T follicular helper cell (primary cell): ENCODE measurements at places on chromosomes 16 and 17.
A peak's percentile ranks its signal among the peaks of the same experiment; 100 is the strongest.

DNA sequence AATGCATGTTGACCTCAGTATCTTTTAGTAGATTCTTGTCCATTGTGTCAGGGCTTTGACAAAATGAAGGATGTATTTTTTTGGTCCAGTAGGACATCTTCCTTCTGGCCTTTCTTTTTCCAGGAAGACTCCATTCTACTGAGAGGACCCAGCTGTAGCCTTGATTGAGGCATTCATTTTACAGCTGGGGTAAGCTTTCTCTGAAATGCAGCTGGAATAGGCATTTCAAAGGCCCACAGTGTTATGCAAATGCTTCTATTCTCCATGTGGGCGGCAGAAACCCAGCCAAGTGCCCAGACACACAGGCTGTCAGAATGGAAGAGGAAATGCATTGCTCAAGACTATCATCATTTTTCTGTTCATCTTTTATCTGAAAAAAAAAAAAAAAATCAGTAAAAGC is 629.0 kb upstream of the CDH8 start:
- DNase-seq = no peak

- DNase-seq = no peak
Observed at GRCh38 chr16:46658925-46659324, 30.1 kb downstream of the VPS35 start.

- no peak for DNase-seq
Observed at GRCh38 chr17:62832405-62832804, 24.3 kb upstream of the MARCHF10 start.

GRCh38 chr17:7314719-7315569 is at the start of gene GPS2:
Gene GPS2, minus strand, starts transcription at chr17:7315360. Its CDS starts 308 bp downstream, at chr17:7315052.
- DNase-seq = peak; percentile 90

DNA sequence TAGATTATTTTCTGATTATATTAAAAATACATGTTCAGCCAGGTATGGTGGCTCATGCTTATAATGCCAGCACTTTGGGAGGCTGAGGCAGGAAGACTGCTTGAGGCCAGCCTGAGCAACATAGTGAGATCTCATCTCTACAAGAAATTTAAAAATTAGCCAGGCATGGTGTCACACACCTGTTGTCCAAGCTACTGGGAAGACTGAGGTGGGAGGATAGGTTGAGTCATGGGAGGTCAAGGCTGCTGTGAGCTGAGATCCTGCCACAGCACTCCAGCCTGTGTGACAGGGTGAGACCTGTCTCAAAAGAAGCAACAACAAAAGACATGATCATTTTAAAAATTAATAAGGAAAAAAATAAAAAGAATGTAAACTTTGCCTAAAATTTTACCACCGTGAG is 40.7 kb downstream of the PRAC1 start:
- no peak for DNase-seq

DNA sequence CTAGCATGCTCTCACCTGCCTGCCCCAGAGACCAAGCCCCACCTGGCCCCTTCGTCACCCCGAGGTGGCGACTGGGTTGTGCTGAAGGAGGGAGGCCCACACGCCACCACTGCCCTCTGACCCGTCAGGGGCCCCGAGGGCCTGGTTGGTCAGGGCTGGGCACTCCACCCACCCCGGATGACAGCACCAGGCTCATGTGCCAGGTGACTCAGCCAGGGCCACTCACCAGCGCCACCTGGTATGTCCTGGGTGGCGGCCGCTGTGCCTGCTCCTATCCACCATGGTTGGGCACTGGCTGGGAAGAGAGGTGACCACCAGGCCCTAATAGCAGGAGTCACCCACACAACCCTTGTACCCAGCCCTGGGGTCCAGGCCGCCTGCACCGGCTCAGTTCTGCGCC is 68.9 kb downstream of the JPH3 start:
- no peak for DNase-seq
